HCEC 1CT (cell line): ENCODE measurements at places on chromosomes 6 and 20.

DNA sequence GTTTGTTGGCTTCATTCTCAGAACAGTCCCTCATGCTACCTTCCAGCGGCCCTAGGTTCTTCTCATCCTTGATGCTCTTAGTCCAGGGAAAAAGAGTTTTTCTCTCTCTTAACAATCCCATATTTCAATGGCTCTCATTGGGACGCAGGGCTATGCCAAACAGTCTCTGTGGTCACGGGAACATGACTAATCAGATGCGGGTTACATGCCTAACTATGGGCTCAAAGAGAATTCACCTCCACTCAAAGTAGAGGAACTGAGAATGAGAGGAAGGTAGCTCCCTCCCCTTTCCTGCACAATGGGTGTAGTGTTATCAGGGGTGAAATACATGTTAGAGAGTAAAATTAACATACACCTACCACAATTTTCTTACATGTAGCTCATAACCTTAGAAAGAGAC lies 18.1 kb upstream of the ATRN start:
- DNase-seq: no peak

DNA sequence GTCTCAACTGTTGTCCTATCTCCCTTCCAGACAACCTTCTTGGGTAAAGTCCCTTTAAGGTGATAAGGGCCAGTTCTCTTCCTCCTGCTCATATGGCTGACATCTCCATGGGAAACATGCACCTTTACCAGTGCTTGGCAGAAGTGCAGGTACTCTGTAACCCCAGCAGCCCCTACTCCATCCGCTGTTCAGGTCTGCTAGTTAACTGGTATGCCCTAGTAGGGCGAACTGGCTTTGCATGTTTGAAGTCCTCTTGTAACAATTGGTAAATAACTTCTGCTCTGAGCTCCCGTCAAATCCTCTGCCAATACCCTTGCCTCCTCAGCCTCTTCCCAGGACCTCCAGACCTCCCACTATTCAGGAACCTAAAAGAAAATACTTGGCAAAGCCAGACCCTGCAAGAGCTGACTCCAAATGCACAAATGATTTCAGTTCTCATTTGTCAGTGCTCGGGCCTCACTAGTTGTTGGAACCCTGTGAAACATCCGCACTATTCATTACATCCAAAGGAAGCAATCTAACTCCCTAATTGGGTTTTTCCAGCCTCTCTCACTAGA lies 703.7 kb downstream of the MAFB start:
- no peak for DNase-seq

GRCh38 chr20:48308882-48309281 lies 518.9 kb downstream of the PREX1 start:
- no peak for DNase-seq

DNA sequence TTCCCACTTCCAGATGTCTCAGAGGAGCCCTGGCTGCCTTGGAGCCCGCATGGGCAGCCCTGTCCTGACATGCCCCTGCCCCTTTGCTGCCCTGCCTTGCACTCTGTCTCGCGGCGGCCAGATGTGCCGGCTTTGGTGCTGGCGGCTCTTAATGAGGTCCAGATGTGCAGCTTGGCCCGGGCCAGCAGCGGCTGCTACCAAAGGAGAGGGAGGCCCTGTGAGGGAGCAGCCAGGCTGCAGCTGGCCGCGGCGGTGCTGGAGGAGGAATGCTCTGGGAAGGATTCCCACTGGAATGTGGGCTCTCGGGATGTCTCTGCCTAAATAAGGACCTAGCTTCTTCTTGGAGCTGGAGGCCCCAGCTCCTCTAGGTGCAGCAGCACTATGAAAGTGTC lies 72.4 kb downstream of the FGD2 start:
- peak; percentile 98 for DNase-seq

DNA sequence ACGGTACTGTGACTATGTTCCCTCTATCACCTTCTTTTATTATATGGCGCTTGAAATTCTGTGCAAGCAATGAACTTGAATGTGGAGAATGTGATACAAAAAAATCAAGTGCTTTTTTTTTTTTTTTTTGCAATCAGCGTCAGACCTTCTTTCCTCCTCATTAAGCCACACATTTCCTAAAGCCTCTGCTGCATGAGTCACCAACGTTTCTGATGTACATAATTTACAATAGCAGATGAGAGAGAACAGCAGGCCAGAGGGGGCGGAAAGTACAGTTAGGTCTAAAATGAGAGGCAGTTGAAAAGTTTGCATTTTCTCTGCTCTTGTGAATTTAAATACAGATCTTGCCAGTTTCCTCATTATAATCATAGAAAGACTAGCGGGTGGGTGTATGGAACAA lies 114.6 kb upstream of the RIPOR2 start:
- DNase-seq: peak; percentile 82

DNA sequence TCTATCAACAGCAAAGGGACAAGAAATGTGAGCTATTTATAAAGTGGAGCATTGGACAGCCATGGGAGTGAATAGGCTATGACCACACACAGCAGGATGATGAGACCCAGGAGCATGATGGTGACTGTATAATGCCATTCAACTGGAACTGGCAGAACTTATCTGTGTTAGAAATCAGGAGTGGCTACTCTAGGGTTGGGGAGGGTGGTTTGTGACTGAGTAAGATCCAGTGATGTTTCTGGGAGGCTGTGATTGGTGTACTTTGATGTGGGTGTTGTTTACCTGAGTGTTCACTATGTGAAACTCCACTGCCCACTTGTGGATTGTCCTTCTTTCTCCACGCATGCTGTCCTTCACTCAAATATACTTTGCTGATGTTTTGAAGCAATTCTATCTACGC lies 11.5 kb upstream of the HLA-B start:
- DNase-seq: no peak

DNA sequence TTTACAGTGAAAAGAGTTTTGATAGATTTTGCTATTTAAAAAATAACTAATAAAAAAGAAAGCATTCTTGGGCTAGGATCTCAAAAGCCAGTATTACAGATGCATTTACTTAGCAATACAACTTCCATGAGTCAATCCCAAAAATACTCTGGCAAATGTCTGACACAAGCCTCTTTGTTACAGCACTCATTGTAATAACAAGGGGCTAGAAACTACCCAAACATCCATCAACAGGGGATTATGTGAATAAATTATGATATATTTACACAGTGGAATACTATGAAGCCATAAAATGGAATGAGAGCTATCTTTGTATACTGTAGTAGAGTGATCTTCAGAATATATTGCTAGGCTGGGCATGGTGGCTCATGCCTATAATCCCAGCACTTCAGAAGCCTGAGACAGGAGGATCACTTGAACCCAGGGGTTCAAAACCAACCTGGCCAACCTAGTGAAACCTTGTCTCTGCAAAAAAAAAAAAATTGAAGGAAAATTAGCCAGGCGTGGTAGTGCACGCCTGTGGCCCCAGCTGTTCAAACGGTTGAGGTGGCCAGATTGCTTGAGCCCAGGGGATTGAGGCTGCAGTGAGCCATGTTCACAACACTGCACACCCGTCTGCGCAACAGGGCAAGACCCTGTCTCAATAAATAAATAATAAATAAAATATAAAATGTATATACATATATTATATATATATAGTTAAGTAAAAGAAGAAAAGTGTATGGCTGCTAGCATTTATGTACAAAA lies 34.7 kb upstream of the TOP1 start:
- DNase-seq: no peak

- DNase-seq: no peak
These were observed 101.8 kb downstream of the EPHA7 start for GRCh38 chr6:93317592-93317991.

DNA sequence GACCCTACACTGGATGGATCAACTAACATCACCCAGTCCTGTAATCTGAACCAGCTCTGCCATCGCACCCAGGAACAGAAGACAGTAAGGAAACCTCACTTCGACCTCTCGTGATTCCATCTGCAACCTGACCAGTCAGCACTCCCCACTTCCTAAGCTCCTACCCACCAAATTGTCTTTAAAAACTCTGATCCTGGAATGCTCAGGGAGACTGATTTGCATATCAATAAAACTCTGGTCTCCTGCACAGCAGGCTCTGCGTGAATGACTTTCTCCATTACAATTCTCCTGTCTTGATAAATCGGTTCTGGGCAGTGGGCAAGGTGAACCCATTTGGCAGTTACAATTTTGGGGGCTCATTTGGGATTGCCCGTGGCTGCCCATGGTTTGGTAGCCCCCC lies 18.3 kb upstream of the AGPAT4 start:
- no peak for DNase-seq
